ENCODE measurements at places on chromosomes 5 and 9.

DNA sequence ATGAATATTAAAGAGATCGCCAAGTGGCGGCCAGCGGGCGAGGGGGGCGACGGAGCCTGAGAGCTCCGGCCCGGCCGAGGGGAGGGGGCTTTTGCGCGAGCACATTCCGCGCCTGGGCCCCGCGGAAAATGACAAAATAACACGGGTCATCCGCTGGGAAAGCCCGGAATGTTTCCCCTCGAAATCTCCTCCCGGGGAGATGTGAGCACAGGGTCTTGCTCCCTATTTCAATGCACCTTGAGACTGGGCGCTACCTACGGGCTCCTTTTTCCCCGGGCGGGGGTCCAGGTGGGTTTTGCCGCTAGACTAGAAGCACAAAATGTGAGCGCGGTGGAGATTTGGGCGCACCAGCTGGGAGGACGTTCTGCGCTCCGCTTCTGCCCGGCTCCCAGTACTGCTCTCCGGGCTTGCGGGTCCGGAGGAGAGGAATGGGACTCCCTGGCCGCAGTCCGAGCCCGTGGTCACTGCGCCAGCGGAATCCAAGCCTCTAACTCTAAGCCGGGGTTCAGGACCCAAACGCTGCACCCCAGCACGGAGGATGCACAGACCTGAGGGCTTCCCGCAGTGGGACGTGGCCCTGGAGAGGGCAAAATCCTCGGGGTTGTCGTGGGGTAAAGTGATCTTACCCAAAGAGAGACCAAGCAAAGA is 2.8 kb upstream of the PRDM12 start:
- DNase-seq: no peak

DNA sequence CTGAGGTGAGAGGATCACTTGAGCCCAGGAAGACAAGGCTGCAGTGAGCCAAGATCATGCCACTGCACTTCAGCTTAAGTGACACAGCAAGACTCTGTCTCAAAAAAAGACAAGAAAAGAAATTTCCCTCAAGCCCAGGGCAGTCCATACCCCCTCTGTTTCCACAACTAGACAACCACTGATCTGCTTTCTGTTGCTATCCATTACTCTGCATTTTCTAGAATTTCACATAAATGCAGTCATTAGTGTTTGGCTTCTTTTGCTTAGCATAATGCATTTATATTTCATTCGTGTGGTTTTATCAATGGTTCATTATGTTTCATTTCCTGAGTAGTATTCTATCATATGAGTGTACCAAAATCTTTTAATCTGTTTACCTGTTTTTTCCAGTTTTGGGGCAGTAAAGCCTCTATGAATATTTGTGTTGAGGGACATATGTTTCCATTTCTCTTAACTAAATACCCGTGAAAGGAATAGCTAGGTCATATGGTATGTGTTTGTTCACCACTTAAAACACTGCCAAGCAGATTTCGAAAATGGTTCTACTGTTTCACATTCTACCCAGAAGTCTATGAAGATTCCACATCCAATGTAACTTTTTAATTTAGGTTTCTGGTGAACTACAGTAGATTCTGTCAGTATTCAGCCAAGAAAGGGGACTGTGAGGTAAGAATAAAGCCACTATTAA is 271.8 kb downstream of the ZNF608 start:
- DNase-seq: no peak

GRCh38 chr5:126938466-126938865 is 91.9 kb downstream of the MARCHF3 start:
- no peak for DNase-seq

DNA sequence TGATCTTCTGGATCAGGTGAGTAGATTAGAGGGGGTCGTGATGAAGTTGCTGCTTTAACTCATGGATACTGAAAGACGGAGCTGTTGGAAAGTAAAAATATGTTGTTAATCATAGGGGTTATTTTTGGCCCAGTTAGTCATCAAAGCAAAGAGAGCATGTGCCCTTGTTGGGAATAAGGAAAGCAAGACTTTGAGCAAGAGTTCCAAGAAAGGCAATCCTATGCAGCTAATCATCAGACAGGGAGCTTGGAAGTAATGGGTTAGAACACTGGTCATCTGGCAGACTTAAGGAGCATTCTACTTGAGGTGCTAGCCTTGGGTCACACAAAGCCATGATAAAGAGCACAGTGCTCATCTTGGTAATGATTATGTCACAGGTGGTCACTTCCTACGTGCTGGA is 18.3 kb downstream of the ASPN start:
- no peak for DNase-seq

- no peak for DNase-seq
Measured at GRCh38 chr5:464843-465590, 22.0 kb downstream of the EXOC3 start.

DNA sequence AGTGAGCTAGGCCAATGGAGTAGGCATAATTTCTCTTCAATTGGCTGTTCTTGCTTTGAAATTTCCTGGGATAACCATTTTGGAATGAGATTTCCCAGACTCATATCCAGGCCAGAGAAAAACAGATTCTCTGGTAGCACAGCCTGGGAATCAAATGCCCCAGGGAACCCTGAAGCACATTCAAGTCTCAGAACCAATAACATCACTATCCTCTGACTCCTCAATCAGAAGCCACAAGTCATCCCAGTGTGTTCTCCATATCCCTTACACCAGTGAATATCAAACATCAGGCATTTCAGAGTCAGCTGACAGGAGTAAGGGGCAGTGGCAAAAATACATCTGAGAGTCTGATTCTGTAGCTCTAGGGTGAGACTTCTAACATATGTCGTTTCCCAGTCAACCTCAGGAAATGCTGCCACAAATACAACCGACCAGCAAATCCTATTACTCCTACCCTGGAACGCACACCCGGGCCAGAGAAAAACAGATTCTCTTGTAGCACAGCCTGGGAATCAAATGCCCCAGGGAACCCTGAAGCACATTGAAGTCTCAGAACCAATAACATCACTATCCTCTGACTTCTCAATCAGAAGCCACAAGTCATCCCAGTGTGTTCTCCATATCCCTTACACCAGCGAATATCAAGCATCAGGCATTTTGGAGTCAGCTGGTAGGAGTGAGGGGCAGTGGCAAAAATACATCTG is 537.7 kb upstream of the NMUR2 start:
- no peak for DNase-seq

- no peak for DNase-seq
Measured at GRCh38 chr5:108564441-108564840, 182.5 kb upstream of the FBXL17 start.

GRCh38 chr9:137461316-137461662 is 2.2 kb upstream of the NSMF start:
- DNase-seq: no peak

DNA sequence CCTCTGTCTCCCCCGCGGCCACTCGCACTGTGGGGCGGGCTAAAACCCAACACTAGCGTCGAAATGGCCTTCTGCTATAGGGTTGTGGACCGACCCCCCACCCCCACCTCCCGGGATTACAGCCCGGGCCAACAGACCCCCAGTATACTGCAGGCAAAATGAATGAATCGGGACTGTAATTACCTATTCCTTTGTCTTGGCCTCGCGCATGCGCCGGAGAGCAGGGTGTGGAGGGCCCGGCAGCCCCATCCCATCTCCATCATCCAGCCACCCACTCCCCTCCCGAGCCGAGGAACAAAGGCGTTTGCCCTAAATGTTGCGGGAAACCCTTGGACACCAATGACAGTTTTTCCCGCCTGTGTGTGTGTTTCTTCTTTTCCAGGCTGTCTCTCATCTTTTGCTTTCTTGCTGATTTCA is 1.6 kb downstream of the BASP1 start:
- no peak for DNase-seq

DNA sequence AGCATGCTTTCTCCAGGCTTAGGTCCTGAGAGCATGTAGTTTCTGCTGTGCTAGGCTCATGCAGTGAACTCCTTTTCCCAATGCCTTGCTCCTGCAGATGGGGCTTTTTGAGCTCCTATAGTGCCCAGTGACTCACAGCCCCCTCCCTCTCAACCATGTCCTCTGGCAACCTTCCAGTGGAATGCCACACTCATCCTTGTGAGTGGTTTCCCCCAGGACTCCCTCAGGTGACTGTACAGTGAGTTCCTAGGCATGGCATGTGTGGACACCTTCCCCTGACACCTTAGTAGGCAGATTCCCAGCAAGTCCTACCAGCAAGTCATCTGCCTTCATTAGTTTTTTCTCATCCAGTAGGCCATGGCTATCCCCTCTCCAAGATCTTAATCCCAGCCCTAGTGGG is 72.4 kb upstream of the CXCL14 start:
- DNase-seq: no peak

- no peak for DNase-seq
Measured at GRCh38 chr5:181024245-181025064, 15.6 kb upstream of the BTNL9 start.

DNA sequence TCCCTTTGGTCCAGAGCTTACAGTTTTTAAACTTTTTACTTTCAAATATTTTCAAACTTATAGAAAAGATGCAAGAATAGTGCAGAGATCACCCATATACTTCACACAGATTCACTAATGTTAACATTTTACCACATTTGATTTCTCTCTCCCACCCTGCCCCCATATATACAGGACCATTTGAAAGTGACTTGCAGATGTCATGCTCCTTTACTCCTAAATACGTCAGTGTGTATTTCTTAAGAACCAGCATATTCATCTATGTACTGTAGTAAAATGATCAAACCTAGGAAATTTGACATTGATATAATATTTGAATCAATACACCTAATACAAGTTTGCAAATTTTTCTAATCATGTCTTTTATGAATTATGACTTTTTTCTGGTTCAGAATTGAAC is 100.4 kb upstream of the CHD1 start:
- no peak for DNase-seq

- no peak for DNase-seq
Measured at GRCh38 chr9:133246562-133246961, 28.4 kb downstream of the ABO start.

GRCh38 chr5:80216753-80217596 is 38.9 kb downstream of the SERINC5 start:
- DNase-seq: peak; percentile 94

DNA sequence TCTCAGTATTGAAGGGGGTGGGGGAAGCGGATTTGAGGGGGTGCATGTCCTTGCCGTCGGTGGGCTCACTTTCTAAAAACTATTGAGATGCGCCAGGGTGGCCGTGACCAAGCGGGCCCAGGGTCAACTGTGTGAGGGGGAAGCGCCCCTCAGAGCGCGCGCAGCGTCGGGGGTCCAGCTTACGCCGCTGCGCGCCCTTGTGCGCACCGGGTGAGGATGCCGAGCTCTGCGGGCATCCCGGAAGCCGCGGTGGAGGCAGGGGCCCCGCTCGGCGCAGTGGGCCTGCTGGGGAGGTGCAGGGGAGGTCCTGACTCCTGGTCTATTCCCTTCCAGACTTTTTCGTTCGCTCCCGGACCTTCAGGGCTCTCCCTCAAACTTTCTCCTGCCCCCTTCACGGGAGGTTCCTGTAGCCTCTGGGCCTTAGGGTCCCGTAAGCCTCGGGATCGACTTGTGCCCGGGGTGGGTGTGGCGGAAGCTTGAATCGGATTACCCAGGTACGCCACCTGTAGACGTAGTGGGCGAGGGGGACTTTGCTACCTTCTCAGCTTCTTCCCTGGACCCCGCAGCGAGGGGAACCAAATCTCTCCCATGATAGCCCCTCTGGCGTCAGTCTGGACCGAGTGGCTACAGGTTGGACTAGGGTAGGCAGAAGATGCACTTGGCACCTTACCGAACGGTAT is 2.5 kb upstream of the PRDM6 start:
- DNase-seq: no peak

- no peak for DNase-seq
Measured at GRCh38 chr9:110935829-110936228, 102.4 kb downstream of the LPAR1 start.

DNA sequence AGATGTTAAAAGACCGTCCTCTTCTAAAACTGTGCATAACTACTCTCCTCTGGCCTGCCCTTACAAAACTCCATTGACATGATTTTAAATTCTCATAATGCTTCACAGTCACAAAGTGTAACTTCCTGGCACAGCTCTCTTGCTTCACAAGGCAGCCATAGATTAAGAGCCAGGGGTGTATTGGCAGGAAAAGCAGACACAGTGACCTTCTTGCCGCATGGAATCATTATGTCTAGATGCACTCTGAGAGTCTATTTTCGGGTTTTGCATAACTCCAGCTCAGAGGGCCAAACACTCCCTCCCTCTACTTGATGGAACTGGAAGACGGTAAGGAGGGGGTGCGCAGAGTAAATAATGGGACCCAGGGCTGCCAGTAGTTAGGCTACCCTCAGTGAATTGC is 110.1 kb downstream of the MARCHF3 start:
- no peak for DNase-seq

DNA sequence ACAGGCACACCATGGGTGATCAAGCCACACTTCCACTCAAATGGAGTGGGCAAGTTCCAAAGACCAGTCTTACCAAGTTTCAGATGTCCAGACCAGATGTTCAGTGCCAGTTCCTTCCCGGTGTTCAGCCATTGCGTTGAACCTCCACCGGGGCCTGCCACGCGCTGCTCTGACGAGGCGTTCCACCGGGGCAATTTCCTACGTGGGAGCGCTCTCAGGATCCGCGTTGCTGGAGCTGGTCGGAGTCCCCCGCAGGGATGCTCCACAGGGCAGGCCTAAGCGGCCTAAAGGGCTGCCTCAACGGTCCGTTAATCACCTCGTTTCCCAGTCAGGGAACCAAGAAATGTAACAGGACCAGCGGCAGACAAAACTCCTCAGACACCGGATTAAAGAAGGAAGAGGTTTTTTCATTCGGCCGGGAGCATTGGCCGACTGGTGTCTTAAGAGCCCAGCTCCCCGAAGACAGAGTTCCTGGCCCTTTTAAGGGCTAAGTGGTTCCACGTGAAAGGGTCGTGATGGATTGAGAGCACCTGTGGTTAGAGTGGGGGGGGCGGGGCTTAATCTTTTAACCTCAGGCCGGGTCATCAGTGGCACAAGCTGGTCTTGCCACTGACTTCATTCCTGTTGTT is 35.7 kb upstream of the PPP1R26 start:
- no peak for DNase-seq

- no peak for DNase-seq
Measured at GRCh38 chr9:79470954-79471353, 100.8 kb upstream of the TLE4 start.

- DNase-seq: no peak
Measured at GRCh38 chr5:37701868-37702267, 138.0 kb downstream of the GDNF start.

DNA sequence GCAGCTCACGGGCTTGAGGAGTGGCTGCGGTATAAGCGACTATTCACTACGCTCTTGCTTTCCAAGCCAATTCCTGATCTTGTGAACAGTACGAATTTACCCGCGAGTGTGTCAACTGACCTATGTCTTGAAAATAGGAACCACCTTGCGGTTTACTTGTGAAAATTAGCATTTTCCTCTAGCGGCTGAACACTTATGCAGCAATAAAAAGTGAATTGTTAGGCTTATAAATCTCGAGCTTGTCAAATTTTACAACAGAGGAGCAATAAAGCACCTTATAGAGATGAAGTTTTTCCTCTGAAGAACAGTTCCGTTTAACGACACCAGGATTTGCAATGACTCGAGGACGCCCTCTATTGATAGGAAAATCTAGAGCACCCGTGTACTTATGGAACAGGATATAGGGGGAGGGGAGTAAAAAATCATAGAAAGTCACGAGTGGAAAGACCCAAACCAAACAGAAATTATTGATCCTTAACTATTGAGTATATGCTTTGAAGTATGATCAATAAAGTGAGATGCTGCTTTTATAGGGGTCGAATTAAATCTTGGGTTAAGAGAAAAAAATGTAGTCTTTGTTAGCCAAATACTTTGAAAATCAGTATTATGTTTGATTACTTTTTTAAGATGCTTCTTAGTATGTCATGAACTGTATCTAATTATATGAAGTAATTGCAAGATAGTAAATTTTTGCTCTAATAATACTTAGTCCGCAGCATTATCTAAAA is 1.9 kb upstream of the RGMB start:
- peak; percentile 95 for DNase-seq

GRCh38 chr9:115999498-115999897 is 154.1 kb upstream of the PAPPA start:
- no peak for DNase-seq

GRCh38 chr9:87657190-87657589 is 68.7 kb upstream of the CTSL start:
- no peak for DNase-seq

Measured in NCI-H2029 treated with DMSO at 0.1 percent for 48 hours (cell line).